ENCODE measurements at places on chromosomes 6 and 20.

DNA sequence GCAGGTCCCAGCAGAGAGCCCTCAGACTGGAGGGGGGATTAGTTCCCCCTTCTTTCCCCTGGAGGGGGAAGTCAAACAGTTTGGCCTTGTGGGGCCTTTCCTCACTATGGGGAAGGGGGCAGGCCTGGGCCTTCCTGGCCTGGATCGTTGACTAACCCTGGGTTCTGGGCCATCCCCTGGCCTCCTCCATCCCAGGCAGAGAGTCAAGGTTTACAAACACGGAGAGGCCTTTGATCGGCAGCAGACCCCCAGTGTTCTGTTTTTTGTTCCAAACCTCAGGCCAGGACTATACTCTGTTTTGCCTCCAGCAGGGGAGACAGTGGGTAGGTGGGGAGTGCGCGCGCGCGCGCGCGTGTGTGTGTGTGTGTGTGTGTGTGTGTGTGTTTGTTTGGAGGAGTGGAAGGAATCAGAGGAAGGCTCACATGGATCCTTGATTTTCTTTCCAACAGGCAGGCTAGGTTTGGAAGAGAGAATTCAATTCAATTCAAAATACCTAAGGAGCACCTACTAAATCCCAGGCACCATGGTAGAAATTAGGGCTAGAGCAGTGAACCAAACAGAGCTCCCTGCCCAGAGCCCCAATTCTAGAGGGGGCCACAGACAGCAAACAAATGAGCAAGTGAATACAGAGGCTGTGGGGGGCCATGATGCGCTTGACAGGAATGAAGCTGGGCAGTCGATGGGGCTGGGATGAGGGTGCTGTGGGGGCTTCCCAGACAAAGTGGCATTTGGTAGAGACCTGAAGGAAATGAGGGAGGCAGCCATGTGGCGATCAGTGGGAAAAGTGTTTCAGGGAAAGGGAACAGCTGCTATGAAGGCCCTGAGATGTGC lies 14.8 kb downstream of the TP53RK start:
- no peak for DNase-seq

DNA sequence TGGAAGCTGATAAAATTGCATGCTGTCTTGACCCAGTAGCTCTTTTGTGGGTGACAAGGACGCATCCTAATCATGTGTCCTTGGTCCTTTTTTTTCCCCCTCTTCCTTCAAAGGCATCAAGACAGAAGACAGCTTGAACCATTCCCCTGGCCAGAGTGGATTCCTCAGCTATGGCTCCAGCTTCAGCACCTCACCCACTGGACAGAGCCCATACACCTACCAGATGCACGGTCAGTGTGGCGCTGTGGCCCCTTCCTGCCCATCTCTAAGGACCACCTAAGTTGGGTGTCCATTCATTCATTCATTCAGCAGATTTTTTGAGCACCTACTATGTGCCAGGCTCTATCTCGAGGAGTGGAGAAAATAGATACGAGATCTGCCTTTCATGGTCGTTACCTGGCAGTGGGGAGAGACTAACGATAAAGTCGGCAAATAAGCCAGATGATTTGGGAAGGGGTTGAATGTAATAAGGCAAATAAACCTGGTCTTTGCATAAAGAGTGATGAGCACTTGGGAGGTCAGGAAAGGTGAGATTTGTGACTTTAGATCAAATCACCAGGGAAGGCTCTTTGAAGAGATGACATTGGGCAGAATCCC lies 121.5 kb downstream of the EYA2 start:
- no peak for DNase-seq

GRCh38 chr20:59782986-59783640 lies 150.3 kb downstream of the SYCP2 start:
- no peak for DNase-seq

DNA sequence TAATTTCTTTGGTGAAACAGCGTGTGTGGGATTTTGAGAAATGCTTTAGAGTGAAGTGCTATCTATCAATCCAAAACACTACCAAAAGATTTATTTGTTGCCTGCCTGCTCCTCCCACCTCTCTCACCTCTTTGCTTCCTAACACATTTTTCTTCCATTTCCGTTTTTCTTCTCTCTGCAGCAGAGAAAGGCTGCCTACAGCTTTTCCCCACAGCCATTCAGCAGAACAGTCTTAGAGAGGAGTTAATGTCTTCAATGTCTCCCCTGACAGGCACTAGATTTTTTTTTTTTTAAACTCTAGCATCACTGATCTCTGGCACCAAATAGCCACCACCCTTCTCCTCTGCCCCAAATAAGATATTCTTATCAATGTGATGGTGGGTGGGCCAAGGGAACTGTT lies 327.8 kb upstream of the MAN1A1 start:
- DNase-seq = no peak

GRCh38 chr6:125962900-125963497 lies 6.4 kb downstream of the HINT3 start:
- DNase-seq = no peak

- no peak for DNase-seq
Measured at GRCh38 chr20:55668631-55669030, 336.7 kb downstream of the CBLN4 start.

- DNase-seq = no peak
Measured at GRCh38 chr20:3210346-3210745, 1.0 kb downstream of the ITPA start.

DNA sequence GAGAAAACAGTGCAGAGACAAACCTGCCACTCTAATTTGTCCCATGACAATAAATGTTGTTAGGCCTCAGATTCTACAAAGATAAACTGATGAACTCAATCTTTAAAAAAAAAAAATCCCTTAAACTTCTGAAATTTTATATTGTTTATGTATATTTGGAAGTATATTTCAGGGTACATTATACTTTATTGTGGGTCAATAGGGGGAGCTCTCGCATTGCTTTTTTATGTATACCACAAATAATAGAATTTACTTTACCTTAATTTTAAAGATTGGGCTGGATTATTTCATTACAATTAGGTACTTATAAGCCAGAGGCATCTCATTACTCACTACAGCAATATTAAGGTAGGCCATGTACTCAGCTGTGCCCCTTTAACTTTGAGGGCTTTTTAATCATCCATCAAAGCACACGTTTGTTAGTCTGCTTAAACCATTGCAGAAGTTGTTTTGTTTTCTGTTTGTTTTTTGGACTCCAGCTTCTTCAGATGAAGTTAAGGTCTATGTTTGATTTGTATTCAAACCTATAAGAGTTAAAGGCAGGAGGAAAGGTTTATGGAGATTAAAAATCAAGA lies 56.3 kb upstream of the EYA4 start:
- no peak for DNase-seq

- no peak for DNase-seq
Measured at GRCh38 chr20:58229198-58229798, 845 bp upstream of the ANKRD60 start.

GRCh38 chr6:44474643-44475042 lies 87.1 kb downstream of the CDC5L start:
- no peak for DNase-seq

GRCh38 chr6:34506718-34507117 lies 40.8 kb downstream of the PACSIN1 start:
- DNase-seq = no peak

DNA sequence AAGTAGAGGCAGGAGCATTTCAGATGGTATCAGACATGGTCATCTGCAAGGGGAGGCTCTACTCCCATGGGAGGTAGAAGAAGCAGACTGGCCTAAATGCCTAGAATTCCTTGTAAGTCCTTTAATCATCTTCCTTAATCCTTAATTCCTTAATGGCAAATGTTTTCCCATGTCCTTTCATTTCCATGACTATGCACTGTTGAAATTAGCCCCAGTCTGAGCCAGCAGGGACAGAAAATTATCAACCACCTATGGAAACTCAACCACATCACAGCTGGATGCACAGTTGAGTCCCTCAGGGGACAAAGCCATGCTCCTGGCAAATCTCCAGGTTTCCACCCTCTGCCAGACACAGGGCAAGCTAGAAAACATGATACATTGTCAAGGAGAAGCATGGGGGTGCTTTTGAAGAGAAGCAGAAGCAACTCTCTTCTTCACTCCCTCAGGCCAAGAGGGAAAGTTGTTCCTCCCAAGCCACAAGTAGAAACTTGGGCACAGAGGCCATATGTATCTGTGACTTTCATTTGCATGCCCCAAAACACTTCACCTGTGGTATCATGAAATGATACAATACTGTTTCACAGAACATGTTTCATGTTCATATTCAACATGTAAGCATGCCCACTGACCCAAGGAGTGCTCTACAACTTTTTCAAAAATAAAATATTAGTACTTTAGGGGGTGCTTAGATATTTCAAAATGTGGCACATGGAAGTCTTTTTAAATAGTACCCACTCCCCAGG lies 683.6 kb downstream of the KIF16B start:
- no peak for DNase-seq

DNA sequence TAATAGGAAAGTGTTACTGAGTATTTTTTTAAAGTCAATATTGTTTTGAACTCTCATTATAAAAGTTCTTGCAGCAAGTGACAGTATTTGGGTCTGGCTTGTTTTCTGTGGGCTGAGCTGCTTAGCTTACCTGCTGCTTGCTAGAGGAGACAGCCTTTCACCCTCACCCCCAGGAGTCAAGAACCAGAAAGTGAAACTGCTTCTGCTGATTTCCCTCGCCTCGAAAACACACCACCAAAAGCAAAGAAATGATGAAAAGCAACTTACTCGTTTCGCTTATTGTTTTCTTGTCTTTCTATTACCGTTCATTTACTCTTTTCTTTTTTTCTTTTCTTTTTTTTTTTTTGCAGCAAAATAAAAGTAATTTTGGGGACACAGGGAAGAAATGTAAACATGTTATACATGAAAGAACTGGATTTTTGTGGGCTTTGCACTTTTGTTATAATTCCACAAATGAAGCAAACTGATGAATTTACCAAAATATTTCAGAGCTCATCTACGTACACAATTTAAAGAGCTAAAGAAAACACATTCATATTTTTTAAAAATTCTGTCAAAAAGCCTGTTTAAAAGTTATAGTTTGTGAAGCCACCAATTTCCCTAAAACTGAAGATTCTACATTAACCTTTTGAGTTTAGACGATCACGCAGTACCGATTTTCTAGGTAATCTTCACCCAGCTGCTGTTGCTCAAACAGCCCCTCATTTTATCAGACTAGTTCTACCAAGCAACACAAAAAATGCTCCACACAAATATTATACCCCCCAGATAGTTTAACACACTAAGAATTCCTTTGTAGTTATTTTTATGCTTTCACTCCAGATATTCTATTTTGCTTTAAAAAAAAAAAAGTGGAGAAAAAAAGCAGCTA lies 1.7 kb downstream of the SCML4 start:
- DNase-seq = no peak

DNA sequence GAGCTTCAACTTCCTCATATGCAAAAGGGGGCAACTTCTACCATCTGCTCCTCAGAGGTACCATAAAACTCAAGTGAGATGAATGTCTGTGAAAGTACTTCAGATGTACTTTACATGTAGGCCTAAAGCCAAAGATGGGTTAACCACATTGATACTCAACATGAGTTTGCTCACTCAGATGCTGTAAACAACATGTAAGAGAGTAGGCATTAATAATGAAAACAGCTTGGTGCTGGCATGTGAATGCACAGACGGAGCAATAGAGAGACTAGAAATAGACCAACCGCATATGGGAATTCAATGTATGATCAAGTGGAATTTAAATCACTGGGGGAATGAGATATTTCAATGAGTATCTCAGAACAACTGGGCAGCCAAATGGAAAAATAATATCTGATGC lies 143.8 kb upstream of the CDYL start:
- no peak for DNase-seq

- DNase-seq = no peak
Measured at GRCh38 chr20:17646209-17646960, 35.7 kb downstream of the RRBP1 start.

GRCh38 chr6:6771224-6771945 lies 182.9 kb downstream of the LY86 start:
- no peak for DNase-seq

DNA sequence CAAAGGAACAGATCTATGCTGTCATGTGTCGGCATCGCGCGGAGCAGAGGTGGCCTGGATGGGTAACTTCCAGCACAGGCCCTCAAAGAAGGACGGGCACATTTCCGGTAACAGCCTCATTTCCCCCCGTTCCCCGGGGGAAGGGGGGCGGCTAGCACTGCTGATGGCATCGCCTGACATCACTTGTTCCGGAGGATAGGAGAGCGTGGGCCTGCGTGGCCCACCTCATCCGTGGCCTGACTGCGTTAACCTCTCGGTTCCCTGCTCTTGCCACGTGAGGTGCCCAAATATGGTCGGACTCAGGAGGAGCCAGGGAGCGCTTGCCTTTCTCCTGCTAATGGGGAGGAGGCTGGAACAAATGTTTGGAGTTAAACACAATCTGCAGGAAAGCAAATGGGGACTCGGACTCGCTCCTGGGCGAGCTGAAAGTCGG lies at the start of gene AKAP12:
Gene AKAP12 (plus strand): TSS at position 365 of the 433 bp plus-strand sequence. CDS start 596 bp downstream, outside the sequence.
- no peak for DNase-seq

DNA sequence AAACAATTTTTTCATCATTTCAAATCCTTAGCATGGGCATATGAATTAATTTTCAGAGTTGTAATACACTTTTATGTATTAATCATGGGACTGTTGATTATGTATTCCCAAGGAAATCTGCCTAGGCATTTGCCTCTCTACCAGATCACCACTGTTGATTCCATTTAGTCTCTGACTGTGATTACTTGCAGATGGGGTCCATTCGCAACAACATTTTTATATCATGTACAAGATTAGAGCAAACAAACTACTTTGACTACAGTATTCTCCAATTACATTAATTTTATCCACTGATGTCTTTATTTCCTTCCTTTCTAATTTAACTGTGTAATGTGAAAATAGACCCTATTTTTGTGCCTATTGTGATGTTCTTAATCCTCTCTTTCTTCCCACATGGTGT lies 831.4 kb upstream of the SLC35B3 start:
- no peak for DNase-seq

DNA sequence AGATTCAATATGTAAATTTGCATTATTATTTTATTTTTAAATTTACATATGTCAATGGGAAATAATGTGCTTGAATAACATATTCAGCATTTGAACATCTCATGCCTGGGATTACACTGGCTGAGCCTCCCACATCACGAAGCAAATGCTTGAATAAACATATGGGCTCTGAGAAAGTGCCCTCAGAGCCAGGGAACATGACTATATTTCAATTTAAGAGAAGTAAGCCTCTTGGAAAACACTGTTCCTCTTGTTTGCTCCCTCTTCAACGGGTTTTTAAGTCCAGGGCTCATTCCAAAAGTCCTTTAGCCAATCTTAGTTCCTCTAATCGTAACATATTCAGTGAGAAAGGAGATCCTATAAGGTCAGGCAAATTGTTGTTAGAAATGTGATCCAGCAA lies 122.0 kb downstream of the GMPR start:
- no peak for DNase-seq

GRCh38 chr6:101231606-101232235 lies 161.8 kb upstream of the GRIK2 start:
- DNase-seq = no peak

GRCh38 chr6:46022106-46022948 lies 6.7 kb upstream of the CLIC5 start:
- DNase-seq = no peak
